ENCODE measurements at places on chromosomes 12 and 14.

- DNase-seq: no peak
These were observed 10.6 kb upstream of the TBPL2 start for GRCh38 chr14:55450987-55451386.

- DNase-seq: peak; percentile 99
These were observed 249.6 kb upstream of the TBX3 start for GRCh38 chr12:114933428-114934160.

- no peak for DNase-seq
These were observed 59.7 kb downstream of the LGMN start for GRCh38 chr14:92688434-92689375.

DNA sequence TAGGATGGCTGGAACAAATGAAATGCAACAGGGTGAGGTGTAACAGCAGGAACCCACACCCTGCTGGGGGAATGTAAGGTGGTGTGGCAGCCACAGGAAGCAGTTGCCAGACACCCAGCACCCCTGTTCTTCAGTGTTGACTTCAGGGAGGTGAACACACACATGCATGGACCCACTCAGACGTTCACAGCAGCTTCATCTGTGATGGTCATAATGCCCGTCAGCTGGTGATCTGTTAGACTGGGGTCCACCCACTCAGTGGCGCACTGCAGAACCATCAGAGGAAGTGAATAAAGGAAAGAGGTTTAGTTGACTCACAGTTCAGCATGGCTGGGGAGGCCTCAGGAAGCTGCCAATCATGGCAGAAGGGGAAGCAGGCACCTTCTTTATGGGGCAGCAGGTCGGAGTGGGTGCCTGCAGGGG, 22.7 kb upstream of the TEX22 start:
- DNase-seq: no peak

Data from M059J (cell line).